D341Med (cell line): ENCODE measurements at places on chromosomes 5 and 9.

GRCh38 chr5:104062621-104063377, 500.2 kb upstream of the NUDT12 start:
- no peak for DNase-seq

DNA sequence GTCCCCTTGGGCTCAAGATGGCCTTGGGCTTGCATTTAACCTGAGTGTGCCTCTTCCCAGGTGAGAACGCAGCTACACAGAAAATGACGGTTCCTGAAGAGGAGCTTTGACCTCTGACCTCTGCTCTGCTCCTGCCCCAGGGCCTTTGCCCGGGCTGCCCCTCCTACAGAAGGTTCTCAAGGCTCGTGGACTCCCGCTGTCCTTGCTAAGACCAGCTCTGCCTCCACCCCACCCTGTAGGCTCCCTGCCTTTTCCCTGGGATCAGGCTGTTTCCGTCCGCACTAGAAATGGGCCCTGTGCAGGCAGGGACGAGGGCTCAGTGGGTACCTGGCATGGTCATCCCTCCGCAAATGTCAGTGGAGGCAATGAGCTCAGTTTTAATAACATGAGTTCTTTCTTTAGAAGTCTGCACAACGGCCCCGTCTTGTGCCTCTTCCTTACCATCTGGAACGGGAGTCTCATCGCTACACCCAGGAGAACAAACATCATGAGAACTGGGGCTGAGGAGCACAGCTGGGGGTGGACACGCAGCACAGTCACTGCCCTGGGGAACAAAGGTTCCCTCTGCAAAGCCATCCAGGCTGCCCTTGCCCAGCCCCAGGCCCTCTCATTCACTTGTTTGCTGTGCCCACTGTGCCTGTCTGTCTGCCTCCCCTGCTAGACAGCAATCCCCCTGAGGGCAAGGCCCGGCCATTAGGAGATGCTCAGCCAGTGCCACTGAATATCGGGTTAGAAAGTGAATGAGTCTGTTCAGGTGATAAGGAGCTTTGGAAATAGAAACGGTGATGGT, 26.7 kb upstream of the LPCAT1 start:
- peak; percentile 12 for DNase-seq

- no peak for DNase-seq
These were observed 76.2 kb downstream of the STK10 start for GRCh38 chr5:172111852-172112225.

DNA sequence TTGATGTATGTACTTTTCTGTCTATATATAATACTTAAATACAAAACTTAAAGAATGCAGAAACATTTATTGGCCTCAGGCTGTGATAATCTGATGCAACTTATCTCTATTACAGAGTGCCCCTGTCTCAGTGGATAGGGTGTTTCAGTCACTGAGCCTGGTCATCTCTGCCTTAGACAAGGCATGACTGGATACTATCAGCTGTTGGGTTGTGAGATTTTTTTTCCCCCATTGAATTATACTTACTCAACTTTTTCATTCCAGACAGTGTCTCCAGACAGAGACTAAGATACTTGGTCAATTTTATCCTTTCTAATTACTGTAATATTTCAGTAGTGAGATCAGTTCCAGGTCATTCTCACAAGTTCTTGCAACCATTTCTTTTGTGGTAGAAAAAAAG, 26.7 kb downstream of the XRCC4 start:
- no peak for DNase-seq

GRCh38 chr5:132896685-132897084, 23.2 kb downstream of the LEAP2 start:
- no peak for DNase-seq

DNA sequence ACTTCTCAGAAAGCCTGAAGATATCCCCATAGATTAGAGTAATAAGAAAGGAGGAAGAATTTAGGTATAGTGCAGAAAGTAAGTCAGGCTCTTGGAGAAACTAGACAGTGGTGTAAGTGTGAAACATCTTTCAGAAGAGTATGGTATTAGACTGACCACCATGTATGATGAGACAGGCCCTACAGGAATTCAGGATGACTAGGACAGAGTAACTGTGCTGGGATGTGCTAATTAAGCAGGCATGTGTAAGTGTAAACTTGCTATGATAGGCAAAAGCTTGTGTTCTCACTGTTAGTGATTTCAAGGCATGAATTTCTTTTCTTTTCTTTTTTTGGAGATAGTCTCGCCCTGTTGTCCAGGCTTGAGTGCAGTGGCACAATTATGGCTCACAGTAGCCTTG, 70.8 kb downstream of the RAB24 start:
- no peak for DNase-seq

GRCh38 chr5:168790671-168791250, 211.6 kb upstream of the PANK3 start:
- peak; percentile 61 for DNase-seq

DNA sequence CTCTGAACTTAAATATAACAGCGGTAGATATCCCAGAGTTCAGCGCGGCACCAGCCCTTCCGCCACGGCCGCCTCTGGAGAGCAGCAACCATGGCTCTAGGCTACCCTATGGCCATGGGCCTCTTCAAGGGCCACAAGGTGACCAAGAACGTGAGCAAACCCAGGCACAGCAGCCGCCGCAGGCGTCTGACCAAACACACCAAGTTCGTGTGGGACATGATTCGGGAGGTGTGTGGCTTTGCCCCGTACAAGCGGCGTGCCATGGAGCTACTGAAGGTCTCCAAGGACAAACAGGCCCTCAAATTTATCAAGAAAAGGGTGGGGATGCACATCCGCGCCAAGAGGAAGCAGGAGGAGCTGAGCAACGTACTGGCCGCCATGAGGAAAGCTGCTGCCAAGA, 229.0 kb downstream of the ACTL7B start:
- DNase-seq: no peak

GRCh38 chr9:108439947-108440346, 415.8 kb downstream of the ACTL7B start:
- DNase-seq: no peak

DNA sequence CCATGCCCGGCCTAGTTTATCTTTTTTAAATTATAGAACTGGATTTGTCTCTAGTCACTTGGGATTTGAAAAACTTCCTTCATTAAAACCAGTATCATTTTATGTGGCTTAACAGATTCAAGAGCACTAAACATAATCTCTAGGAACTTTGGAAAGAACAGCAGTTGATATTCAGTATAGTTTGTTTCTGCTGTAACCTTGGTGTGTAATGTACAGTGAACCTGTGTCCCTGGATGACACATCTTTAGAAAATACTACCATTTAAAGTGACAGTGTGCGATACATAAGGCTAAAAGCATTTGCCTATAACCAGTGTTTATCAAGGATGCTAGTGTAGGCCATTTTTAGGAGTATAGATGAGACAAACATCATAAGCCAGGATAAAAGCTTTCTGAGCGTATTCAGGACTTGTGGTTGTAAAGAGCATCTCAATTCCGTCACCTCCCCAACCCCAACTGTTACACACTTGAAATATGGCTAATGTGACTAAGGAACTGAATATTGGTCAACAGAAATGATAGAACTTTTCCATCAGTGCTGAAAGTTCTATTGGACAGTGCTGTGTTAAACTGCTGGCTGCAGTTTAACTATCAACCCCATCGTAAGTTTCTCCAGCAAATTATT, 4.4 kb downstream of the SNX18 start:
- no peak for DNase-seq

- DNase-seq: no peak
These were observed 1020.7 kb downstream of the PTPRD start for GRCh38 chr9:9592104-9592503.

DNA sequence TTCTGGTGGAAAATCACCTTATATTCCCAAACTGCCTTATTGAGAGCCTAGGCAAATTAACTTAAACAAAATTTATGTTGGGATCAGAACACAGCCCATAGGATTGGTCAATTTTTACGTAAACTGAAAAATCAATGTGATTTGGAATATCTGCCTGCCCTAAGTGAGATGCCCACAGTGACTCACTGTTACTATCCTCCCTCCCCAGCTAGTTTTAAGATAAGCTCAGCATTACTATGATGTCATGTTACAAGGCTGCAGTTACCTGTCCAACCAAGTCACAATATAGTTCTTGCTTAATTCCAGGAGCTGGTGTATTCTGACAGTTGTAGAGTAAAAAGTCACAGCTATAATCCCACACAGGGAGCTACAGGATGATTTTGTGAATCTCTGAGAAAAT, 23.1 kb downstream of the SKP1 start:
- DNase-seq: no peak

- DNase-seq: no peak
These were observed 224.7 kb downstream of the NFIB start for GRCh38 chr9:14089051-14089803.

DNA sequence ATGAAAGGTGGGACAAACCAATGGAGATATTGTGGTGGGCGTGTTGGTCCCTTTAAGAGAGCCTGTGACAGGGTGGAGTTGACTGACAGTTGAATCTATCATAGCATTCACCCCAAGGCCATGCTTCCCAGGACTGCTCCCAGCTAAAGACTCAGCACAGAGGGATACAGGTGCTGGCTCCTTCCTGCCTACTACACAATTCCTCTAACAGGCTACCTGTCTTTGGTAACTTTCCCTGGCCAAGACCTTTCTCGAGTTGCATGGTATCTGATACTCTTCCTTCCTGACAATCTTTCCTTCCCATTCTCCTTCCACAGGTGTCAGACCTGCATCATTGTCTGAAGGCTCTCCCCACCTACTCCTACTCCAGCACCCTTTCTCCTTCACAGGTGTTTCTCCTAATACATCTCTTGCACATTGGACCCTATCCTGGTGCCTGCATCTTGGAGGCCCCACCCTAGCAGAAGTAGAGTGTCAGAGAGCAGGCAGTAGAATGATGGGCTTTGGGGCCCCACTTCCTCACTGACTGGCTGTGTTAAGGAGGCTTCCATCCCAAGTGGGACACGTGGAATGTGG, 120.7 kb upstream of the ALDH1B1 start:
- DNase-seq: no peak

GRCh38 chr9:37602817-37603216, 10.4 kb upstream of the TOMM5 start:
- DNase-seq: no peak

- peak; percentile 55 for DNase-seq
These were observed 321.7 kb downstream of the SH3GL2 start for GRCh38 chr9:17900606-17901005.

GRCh38 chr5:95861864-95862561, 39.5 kb upstream of the GLRX start:
- DNase-seq: no peak

DNA sequence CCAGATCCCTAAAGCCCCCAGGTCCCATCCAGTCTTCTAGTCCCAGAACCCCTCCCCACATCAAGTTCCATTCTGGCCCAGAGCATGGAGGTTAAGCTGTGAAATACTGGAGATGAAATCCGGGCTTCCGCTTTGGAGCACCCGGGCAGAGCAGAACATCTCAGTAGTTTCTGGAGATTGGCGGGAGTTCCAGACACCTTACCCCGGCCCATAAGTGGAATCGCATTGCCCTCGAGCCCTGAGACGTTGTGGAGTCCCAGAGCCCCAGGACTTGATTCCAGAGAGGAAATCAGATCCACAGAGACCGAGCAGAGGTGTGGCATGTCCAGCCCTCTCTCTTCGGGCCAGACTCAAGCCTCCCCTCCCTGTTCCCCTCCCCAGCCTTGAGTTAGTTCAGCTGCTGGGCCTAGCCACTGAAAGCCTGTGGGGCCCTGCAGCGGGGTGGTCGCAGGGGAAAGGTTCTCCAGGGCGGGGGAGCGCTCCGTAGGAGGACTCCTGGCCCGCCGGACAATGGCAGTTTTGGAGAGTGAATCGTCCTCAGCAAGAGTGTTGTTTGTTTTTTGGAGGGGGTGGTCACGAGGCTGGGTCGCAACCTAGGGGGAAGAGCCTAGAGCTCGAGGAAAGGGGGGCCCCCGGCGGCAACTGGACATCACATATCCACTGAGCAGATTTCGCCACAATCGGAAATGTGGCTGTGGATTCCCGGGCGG, 1.0 kb upstream of the PAX5 start:
- DNase-seq: no peak

DNA sequence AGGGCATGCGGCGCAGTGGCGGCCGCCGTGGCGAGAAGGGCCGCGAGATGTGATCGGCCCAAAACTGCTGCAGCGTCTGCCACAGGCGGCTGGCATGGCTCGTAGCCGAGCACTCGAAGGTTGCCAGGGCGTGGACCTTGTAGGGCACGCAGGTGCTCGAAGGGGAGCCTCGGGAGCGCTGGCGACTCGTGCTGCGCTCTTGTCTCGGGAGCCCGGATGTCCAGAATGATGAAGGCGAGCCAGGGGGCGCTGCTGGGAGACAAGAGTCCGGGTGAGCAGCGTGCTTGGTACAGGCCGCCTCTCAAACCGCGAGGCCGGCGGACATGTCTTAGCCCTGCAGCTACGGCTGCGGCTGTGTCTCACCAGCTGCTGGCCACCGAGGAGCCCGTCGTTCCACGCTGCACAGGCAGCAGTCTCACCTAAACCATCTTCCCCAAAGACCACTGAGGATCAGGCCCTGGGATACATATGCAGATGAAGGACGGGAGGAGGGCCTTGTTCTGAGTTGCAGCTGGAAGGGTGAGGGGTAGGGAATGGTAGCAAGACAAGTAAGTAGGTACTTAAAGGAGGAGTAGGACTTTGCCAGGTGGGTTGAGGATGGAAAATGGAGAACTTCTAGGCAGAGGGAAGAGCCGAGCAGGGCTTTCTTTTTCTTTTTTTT, 1.7 kb downstream of the CBY3 start:
- DNase-seq: no peak

GRCh38 chr5:32231241-32231640, 57.1 kb upstream of the GOLPH3 start:
- DNase-seq: no peak

DNA sequence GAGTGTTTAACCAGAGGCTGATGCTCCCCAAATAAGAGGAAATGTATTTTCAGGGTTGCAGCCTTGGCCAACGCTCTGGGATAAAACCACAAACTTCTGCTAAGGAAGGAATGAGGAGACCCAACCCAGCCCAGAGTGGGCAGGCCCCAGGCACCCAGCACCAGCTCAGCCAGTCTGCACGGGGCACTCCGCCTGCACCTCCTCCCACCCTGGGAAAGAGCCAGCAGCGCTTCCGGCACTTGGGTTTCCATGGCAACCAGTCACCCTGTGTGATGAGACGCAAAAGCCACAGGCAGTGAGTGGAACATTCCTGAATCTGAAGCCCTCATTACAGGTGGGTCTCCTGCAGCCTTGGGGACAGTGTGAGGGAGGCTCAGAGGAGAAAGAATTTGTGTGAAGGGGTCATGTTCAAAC, 85.2 kb upstream of the ZBTB43 start:
- peak; percentile 42 for DNase-seq

GRCh38 chr9:93134015-93134739, at the start of gene NINJ1:
TSS of gene NINJ1 (minus strand) at chr9:93134251. CDS start at chr9:93134217, 34 bp downstream.
- peak; percentile 90 for DNase-seq

- DNase-seq: no peak
These were observed 7.7 kb upstream of the NFIB start for GRCh38 chr9:14321517-14322130.

DNA sequence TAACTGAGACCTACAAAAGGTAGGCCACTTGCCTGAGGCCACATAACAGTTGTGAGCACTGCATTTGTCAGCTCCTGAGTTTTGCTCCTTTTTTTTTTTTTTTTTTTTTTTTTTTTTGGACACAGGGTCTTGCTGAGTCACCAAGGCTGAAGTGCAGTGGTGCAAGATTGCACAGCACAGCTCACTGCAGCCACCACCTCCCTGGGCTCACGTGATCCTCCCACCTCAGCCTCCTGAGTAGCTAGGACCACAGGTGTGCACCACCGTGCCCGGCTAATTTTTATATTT, 37.1 kb downstream of the LAMC3 start:
- DNase-seq: no peak

GRCh38 chr9:127256324-127256723, 8.2 kb upstream of the GARNL3 start:
- DNase-seq: no peak
